ENCODE measurements at places on chromosomes 2 and 18.
A peak's percentile ranks its signal among the peaks of the same experiment; 100 is the strongest.

DNA sequence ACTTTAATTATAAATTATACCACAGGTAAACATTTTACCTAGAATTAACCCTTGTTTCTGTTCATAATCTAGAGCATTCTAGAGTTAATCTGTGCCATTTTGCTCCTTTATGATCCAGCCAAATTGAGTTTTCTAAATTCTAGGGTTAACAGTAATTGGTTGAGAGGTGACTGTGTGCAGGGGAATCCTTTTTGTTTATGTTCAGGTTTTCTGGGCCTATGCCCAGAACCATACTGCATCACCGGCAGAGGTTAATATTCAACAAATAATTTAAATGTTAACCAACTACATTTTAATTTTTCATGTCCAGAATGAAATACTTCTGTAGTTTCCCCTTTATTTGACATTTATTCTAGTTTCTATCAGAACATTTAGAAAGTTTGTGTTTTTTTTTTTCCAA is 32.3 kb downstream of the CARF start:
- DNase-seq = no peak

DNA sequence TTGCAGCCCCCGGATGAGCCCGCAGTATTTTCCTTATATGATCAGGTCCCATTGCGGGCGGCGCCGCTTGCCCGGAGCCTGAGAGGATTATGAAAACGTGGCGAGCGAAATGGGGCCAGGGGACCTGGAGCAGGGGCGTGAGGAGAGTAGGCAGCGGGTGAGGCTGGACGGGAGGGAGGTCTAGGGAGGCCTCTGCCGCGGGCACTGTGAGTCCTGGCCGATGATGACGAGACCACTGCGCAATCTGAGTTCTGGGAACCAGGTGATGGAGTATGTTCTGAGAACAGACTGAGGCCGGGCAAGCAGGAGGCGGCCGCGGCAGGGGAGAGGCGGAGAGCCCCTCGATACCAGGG is 790 bp upstream of the ACAA2 start:
- DNase-seq = peak; percentile 83

GRCh38 chr2:237615631-237616249 is 11.6 kb upstream of the LRRFIP1 start:
- DNase-seq = no peak

DNA sequence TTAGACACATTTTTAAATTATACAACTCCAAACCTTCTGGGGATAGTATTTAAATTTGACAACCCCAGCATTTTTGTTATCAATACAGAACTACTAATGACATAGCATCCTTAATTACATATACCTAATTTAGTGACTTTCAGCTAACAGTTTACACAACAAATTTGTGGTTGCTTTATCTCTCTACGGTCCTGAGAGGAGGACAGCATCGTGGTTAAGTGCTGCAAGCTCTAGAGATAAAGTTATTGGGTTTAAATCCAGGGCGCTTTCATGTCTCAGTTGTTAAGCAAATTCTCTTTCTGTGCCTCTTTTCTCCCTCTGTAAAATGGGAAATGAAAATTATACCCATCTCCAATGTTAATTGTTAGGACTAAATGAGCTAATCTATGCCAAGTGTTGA is 129.3 kb downstream of the METTL4 start:
- DNase-seq = no peak

- no peak for DNase-seq
These were observed 22.6 kb upstream of the TBC1D8 start for GRCh38 chr2:101173707-101174295.

GRCh38 chr2:105489168-105489878 is 90.5 kb upstream of the FHL2 start:
- DNase-seq = no peak

- no peak for DNase-seq
These were observed 34.8 kb downstream of the C1D start for GRCh38 chr2:68027959-68028358.

- DNase-seq = no peak
These were observed 90.5 kb downstream of the PMAIP1 start for GRCh38 chr18:59990121-59990823.

DNA sequence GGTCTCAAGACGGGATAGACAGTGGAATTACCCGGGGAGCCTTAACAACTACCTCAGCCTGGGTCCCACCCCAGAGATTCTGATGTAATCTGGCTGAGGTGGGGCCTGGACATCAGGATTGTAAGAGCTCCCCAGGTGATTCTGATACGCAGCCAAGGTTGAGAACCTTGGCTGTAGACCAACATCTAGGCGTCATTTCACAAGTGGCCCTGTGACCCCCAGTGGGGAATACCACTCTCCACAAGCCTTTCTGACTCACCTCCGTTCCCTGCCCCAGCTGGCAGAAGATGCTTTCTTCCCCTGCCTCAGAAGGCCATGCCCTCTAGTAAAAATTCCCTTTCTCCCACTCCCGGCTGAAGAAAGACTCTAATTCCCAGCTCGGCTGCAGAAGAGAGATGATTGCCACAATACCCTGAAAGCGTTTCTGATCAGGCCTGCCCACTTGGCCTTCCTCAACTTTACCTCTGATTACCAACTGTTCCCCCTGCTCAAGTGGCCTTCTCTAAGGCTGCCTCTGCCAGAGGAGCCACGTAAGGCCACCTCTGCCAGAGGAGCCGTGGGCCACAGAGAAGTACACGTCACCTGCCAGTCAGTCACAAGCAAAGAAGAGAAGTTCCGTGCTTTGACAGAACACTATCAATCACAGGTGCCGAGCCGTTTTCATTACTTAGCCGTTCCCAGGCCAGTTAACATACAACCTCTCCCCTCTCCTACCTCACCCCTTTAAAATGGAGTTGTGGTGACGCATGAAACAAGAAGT is 116.8 kb upstream of the PKDCC start:
- DNase-seq = no peak

DNA sequence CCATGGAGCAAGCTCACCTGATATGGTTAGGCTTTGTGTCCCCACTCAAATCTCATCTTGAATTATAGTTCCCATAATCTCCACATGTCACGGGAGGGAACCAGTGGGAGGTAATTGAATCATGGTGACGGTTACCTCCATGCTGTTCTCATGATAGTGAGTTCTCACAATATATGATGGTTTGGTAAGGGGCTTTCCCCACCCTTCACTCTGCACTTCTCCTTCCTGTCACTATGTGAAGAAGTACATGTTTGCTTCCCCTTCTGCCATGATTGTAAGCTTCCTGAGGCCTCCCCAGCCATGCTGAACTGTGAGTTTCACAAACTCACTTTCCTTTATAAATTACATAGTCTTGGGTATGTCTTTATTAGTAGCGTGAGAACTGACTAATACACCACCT is 435.7 kb upstream of the ID2 start:
- no peak for DNase-seq

GRCh38 chr2:136139631-136140030 is 21.7 kb upstream of the CXCR4 start:
- no peak for DNase-seq

- DNase-seq = no peak
These were observed 67.1 kb upstream of the EPAS1 start for GRCh38 chr2:46230115-46230571.

GRCh38 chr2:134445985-134446382 is 192.1 kb downstream of the MGAT5 start:
- DNase-seq = no peak

DNA sequence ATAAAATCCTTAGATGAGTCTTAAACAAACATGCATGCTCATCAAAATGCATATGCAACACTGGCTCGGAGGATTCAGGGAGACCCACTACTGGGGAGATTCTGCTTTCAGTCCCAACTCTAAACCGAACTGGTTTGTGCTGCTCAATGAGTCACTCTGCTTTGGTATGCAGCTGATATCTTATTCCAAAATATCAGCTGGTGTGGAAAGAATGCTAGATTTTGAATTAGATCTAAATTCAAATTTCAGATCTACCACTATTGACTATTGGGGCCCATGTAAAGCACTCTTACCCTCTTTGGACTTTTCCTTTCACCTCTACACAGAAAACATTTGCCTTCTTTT is 39.2 kb upstream of the TTN start:
- no peak for DNase-seq

GRCh38 chr2:10278029-10278762 is 24.5 kb upstream of the HPCAL1 start:
- DNase-seq = no peak

DNA sequence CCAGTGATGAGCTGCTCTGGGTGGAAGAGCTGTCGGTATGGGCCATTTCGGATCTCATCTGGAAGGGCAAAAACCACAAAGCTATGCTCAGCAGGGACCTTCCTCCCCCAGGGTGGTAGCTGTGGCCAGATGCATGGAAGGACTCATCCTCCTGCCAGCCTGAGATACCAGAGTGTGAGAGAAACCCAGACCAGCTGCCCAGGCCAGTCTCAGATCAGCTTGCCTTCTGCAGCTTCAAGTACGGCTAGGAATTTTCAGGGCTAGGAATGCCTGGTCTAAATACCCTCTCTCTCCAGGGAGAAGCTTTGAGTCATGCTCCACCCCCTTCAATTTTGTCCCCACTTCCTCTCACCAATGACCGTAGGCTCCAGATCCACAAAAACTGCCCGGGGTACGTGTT is 1.4 kb upstream of the TUBA4B start:
- DNase-seq = no peak

- no peak for DNase-seq
These were observed 291.6 kb downstream of the TNS1 start for GRCh38 chr2:217711188-217711587.

- no peak for DNase-seq
These were observed 344.3 kb upstream of the KCNH7 start for GRCh38 chr2:163182764-163183354.

DNA sequence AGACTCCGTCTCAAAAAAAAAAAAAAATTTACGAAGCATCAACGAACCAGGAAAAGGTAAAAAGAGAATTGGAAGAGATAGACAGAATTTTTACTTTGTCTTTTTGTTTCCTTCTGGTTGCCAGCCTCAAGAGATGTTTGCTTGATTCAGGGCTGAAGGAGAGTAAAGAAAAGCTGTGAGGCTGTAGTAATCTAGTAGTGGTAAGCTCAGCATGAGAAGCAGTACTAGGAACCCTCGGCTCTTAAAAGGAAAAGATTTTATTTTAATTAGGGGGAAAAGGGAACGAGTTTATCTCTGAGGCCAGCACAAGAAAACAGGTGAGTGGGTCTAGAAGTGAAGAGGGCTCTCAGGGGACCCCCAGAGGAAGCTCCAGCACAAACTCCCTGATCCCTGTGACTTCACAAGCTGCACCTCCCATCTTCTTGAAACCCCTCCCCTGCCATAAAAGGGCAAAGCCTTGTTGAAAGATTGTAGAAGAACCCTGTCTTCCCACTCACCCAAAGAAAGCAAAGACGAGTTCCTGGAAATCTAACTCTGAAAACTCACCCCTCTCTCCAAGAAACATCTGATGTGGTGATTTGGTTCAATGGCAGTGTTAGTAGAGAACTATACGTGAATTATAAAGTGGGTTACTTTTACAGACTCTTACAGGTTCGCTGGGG is 8.6 kb downstream of the RBMS1 start:
- DNase-seq = no peak

GRCh38 chr2:143264851-143265250 is 135.6 kb downstream of the ARHGAP15 start:
- DNase-seq = no peak

GRCh38 chr2:7819850-7820249 is 862.0 kb upstream of the ID2 start:
- DNase-seq = no peak

GRCh38 chr2:149733936-149734685 is 146.5 kb upstream of the MMADHC start:
- DNase-seq = no peak

- DNase-seq = no peak
These were observed 80.2 kb downstream of the NUP35 start for GRCh38 chr2:183204397-183204796.

GRCh38 chr2:146652311-146652710 is 1192.5 kb upstream of the ACVR2A start:
- DNase-seq = no peak

DNA sequence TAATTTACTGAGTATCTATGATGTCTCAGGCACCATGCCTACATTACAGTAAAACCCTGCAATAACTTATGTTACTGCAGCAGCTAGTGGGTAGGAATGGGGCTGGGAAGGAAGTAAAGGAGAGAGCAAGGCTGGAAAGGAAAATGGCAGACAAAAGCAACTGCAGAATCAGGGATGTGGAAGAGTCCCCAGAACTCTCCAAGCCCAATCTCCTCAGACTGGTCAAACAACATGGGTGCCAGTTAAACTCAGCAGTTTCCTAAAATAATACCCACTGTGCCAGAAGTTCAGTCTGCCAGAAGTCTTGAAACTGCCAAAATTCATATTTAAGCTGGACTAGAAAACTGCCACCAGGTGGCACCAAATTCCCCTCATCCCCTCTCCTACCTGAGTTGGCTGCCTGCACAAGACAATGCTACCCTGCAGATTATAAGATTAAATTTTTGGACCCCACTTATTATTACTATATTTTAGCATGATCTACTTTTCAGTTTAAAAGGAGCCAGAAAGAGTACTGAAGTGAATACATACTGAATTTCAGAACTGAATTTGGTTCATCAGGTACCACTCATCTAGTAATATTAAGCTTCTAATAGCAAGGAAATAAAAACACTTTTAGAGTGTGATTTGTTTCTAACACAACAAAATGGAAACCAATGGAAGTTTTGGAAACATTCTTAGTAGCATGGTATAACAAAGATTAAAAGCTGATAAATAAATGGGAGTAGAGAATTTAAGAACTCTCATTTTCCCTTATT is 86.8 kb upstream of the DNER start:
- DNase-seq = peak; percentile 75

DNA sequence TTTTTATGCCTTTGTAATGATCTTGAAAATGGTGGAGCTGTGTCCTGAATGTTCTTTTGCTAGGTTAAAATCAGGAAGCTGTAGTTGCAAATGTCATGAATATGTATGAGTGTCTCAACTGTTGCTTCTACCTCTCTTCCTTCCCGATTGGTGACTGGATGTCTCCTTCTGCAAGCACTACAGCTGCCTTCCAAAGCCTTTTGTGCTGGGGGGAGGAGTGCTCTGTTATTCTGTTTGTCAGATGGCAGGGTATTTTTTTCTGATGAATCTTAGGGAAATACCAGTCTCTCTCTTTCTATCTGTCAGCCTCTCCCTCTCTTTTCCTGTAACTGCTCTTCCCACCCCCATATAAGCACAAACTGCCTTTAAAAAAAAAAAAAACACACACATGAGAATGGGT is 1396.3 kb upstream of the CELF4 start:
- DNase-seq = no peak

- DNase-seq = no peak
These were observed 201.2 kb downstream of the CBLN2 start for GRCh38 chr18:72342933-72343332.

DNA sequence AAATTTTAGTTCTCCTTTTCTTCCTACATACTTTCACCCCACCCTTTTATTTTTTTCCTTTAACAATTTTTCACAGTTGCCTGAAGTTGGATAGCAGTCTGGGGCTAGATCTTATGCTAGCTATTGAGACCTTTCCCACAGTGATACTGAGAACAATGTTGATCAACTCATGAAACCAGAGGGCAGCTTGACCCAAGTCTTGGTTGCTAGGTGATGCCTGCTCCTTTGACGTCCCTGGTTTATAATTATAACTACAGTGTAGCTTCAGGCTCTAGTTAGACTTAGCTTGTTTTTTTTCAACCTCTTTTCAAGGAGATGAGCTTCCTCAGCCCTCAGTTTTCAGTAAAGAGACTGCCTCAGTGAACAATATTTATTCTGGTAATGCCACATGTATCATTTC is 648.5 kb downstream of the IRS1 start:
- no peak for DNase-seq

All from activated CD8-positive, alpha-beta memory T cell treated with anti-CD3 and anti-CD28 coated beads, Interleukin-2, amount 50 U/mL, for 48 hours (primary cell).